Esophagus mucosa (tissue), 1 donor: ENCODE measurements at places on chromosomes 11 and 22. TPM values are rescaled to one million over a fixed set of nuclear protein-coding genes. Genes with fewer than 3 reads are reported as not detected.

The STIM1 gene
- total RNA-seq, result 85.1 TPM

The BAIAP2L2 gene
- total RNA-seq, result 4.5 TPM

The BIRC3 gene
- total RNA-seq, result 2.2 TPM

The GGT5 gene
- 5.0 TPM for total RNA-seq

GRCh38 chr11:36352922-36353321 lies 56.8 kb downstream of the PRR5L start:
- no peak for ATAC-seq

DNA sequence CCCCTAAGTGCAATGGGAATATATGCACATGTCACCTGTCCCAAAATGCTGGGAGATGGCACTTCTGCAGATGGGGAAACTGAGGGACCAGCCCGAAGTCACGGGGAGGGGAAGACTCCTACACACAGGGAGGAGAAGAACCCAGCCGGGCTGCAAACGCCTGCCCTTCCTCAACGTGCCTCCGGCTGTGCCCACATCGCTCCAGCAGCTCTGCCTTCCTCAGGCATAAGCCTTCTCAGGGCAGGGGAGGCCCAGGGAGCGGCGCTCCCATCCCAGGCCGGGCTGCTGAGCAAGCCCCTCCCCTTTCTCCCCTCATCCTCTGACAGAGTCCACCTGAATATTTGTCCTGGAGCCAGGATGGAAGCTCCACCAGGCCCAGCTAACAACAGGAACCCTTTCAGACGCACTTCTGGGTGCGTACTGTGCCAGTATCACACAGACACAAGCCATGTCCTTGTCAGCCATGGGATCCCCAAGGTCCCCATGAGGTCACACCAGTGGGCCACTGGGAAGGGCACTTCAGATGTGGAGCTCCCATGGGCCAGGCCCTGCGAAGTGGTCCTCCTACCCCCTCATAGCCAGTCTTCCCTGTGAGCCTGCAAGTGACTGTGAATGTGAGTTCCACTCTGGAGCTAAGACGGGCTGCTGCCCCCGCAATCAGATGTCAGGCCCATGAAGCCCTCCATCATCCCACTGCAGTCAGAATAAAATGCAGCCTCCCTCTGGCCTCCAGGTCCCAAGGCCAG lies 2.5 kb upstream of the CD81 start:
- no peak for ATAC-seq

GRCh38 chr11:122833846-122834464 lies 4.3 kb upstream of the CRTAM start:
- no peak for ATAC-seq

DNA sequence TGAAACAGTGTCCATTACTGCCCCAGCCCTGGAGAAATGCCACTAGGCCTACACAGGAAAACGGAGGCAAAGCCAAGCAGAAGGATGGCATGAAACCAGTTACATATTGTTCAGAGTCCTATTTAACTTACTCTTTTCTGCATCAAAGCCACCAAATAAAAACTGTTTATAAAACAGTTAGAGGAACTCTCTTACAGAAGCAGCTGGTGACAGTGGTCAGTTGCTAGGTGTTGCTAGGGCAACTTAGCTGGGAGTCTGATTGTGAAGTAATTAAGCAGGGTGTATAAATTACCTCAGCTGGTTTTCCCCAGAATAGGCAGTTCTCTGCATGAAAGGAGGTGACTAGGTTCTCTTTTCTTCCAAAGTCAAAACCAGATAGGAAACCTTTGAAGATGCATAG lies 115.6 kb upstream of the ZBED5 start:
- ATAC-seq, result no peak

DNA sequence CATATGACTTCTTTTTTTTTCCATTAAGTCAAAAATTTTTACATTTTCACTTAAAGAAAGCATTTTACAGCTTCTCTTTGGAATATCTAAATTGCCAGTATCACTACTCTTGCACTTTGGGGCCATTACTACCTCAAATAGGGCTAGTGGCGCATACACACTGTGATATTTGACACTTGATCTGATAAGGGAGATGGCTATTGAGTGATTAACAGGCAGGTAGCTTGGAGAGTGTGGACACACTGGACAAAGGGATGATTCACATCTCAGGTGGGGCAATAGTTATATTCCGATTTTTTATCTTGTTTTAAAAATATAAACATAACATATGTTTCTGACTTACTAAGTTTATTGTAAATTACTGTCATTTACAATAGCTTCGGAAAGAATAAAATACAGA lies 2219.9 kb downstream of the LRRC4C start:
- no peak for ATAC-seq

GRCh38 chr22:25840891-25841290 lies 98.9 kb downstream of the MYO18B start:
- no peak for ATAC-seq
